Activated CD8-positive, alpha-beta memory T cell treated with anti-CD3 and anti-CD28 coated beads, Interleukin-2, amount 10 ng/mL, durations not matched to agents 7 days and 5 days (primary cell): ENCODE measurements at places on chromosomes 7 and 10.

GRCh38 chr10:44301781-44302355 is 83.0 kb downstream of the CXCL12 start:
- H3K27me3 ChIP-seq = peaks cover 5% of the 10 kb centered on the region
- H3K36me3 ChIP-seq = no peaks in the 10 kb centered on the region
- H3K27ac ChIP-seq = no peak overlapping the region
- no peak overlapping the region for H3K4me3 ChIP-seq
- DNase-seq = no peak

DNA sequence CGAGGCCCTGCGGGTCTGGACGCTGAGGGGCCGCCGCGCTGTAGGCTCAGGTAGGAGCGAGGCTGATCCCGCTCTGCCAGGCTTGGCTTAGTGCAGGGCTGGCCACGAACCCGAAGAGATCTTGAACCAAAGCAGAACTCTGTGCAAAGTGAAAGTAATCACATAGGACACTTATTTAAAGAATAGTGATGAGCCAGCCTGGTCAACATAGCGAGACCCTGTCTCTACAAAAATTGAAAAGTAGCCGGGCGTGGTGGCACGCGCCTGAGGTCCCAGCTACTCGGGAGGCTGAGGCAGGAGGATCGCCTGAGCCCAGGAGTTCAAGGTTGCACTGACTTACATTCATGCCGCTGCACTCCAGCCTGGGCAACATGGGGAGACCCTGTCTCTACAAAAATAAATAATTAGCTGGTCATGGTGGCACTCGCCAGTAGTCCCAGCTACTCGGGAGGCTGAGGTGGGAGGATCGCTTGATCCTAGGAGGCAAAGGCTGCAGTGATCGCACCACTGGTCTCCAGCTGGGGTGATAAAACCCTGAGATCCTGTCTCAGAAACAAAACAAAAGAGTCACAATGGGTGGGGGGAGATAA is 541 bp downstream of the ZSCAN25 start:
- H3K27ac ChIP-seq = peak overlapping the region; percentile 94
- peaks cover 38% of the 10 kb centered on the region for H3K36me3 ChIP-seq
- no peaks in the 10 kb centered on the region for H3K27me3 ChIP-seq
- no peak for DNase-seq
- peak overlapping the region; percentile 90 for H3K4me3 ChIP-seq

GRCh38 chr7:68542831-68543230 is 1055.4 kb upstream of the AUTS2 start:
- H3K36me3 ChIP-seq = no peaks in the 10 kb centered on the region
- H3K27ac ChIP-seq = no peak overlapping the region
- H3K4me1 ChIP-seq = no peaks in the 10 kb centered on the region
- DNase-seq = no peak

GRCh38 chr10:47269294-47269693 is 30.7 kb upstream of the GDF10 start:
- peaks cover 6% of the 10 kb centered on the region for H3K36me3 ChIP-seq
- H3K27me3 ChIP-seq = peaks cover 2% of the 10 kb centered on the region
- no peak for DNase-seq
- H3K27ac ChIP-seq = no peak overlapping the region
- H3K4me3 ChIP-seq = no peak overlapping the region

DNA sequence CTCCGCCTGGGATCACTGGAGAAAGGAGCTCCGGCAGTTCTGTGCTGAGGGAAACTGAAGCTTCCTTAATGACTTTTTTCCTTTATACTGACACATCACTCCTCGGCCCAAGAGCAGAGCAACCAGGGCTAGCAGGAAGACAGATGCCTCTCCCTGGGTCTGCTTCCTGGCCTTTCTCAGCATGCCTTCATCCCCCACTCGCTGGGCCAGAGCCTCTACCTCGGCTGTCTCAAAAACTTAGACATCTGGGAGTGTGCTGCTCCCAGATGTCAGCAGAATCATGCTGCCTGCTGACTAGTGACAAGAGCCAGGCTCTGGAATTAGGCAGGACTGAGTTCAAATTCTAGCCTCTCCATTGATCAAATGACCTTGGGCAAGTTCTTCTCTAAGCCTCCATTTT is 24.4 kb upstream of the LRRC4 start:
- peaks cover 41% of the 10 kb centered on the region for H3K4me1 ChIP-seq
- peaks cover 2% of the 10 kb centered on the region for H3K36me3 ChIP-seq
- DNase-seq = no peak
- no peaks in the 10 kb centered on the region for H3K27me3 ChIP-seq
- H3K4me3 ChIP-seq = no peak overlapping the region
- H3K27ac ChIP-seq = no peak overlapping the region

GRCh38 chr10:48990226-48990625 is 50.6 kb upstream of the LRRC18 start:
- peaks cover 2% of the 10 kb centered on the region for H3K27me3 ChIP-seq
- no peak overlapping the region for H3K4me3 ChIP-seq
- no peaks in the 10 kb centered on the region for H3K4me1 ChIP-seq
- H3K27ac ChIP-seq = no peak overlapping the region

- no peak overlapping the region for H3K4me3 ChIP-seq
- H3K4me1 ChIP-seq = no peaks in the 10 kb centered on the region
- no peak overlapping the region for H3K27ac ChIP-seq
- H3K27me3 ChIP-seq = no peaks in the 10 kb centered on the region
Observed at GRCh38 chr7:20021831-20022230, 195.4 kb downstream of the MACC1 start.

GRCh38 chr7:22651036-22651435 is 76.0 kb upstream of the IL6 start:
- DNase-seq = no peak
- H3K27ac ChIP-seq = no peak overlapping the region
- H3K4me3 ChIP-seq = no peak overlapping the region
- peaks cover 14% of the 10 kb centered on the region for H3K36me3 ChIP-seq

DNA sequence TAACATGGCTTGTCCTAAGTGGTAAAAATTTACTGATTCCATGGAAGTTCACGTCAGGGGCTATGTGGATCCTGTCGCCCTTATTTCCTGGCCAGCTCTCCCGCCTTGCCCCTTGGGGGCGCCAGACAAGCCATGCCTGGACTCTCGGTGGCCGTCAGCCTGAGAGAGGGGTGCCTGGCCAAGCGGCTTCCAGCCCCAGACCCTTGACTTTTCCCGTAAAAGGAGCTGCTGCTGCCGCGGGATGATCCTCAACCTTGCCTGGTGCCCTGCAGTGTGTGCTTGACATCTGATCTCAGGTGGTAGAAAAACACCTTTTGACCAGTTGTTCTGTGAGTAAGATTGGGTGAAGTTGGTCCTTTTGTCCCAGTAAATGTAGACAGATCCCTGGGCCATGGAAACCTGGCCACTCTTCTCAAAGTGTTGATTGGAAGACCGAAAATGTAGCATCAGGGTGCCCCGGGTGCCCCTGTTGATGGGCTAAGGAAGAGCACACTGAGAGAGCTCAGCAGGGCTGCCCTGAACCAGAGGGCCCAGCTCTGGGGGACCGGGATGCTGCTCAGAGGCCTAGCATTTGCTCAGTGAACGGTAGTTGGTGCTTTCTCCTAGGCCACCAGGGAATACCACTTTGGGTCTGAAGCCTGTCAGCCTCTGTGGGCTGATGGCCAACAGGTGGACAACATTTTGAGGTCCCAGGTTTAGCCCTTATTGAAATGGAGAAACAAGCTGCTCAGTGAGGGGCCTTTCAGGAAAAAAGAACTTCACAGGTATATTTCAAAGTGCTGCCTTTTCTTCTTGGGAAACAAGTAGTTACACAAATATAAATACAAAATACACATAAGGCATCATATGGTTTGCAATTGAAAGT is 162.5 kb downstream of the LRMDA start:
- no peak for DNase-seq
- no peaks in the 10 kb centered on the region for H3K4me1 ChIP-seq
- no peak overlapping the region for H3K4me3 ChIP-seq
- H3K27ac ChIP-seq = no peak overlapping the region

DNA sequence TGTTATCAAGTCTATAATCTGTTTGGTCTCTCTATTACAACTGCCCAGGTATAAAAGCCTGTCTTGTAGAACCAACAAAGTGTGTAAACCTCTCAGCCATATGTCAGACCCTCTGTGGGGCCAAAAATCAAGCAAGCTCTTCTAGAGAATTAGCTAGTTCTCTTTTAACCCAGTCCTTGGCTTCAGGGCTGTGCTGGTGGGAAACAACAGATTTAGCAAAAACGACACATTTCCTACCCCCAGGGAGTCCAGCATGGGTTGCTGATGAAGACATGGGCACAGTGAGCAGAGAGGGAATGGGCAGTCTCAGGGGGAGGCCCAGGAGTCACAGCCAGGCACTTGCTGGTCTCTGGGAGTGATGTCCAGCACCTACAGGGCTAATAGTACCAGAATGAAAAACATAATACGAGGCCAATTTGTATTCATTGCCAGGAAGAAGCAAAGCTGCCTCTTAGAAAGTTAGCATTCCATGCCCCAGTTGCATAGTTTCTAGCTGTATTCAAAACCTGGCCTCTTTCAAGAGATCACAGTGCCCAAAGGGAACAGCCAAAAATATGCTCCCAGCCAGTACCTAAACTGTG is 80.1 kb downstream of the FRMD4A start:
- H3K36me3 ChIP-seq = no peaks in the 10 kb centered on the region
- DNase-seq = no peak
- no peaks in the 10 kb centered on the region for H3K4me1 ChIP-seq
- peaks cover 16% of the 10 kb centered on the region for H3K27me3 ChIP-seq
- H3K4me3 ChIP-seq = no peak overlapping the region

GRCh38 chr10:72832701-72833100 is 60.8 kb upstream of the OIT3 start:
- H3K4me1 ChIP-seq = peaks cover 3% of the 10 kb centered on the region
- no peak for DNase-seq
- no peak overlapping the region for H3K27ac ChIP-seq
- no peaks in the 10 kb centered on the region for H3K27me3 ChIP-seq

GRCh38 chr7:73395538-73396503 is 37.8 kb upstream of the FZD9 start:
- no peak overlapping the region for H3K4me3 ChIP-seq
- no peaks in the 10 kb centered on the region for H3K36me3 ChIP-seq
- no peak for DNase-seq
- no peak overlapping the region for H3K27ac ChIP-seq

DNA sequence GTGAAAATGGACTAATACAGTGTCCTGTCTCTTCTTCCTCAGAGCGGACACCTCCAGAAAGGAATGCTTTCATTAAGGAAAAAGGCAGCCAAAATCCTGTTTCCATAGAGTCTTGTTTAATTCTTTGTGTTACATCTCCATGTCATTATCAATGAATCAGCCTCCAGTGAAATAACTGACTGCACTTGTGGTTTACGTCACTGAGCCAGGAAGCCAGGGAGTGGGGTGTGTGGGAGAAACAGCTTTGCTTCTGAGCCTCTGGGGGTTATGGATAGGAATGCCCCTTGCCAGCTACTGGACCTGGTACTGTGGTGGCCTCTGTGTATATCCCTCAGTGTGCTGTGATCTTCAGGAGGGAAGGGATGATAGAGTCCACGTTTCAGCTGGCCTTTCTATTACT is 416.8 kb downstream of the GALNT17 start:
- DNase-seq = no peak
- H3K4me1 ChIP-seq = no peaks in the 10 kb centered on the region
- no peak overlapping the region for H3K27ac ChIP-seq

DNA sequence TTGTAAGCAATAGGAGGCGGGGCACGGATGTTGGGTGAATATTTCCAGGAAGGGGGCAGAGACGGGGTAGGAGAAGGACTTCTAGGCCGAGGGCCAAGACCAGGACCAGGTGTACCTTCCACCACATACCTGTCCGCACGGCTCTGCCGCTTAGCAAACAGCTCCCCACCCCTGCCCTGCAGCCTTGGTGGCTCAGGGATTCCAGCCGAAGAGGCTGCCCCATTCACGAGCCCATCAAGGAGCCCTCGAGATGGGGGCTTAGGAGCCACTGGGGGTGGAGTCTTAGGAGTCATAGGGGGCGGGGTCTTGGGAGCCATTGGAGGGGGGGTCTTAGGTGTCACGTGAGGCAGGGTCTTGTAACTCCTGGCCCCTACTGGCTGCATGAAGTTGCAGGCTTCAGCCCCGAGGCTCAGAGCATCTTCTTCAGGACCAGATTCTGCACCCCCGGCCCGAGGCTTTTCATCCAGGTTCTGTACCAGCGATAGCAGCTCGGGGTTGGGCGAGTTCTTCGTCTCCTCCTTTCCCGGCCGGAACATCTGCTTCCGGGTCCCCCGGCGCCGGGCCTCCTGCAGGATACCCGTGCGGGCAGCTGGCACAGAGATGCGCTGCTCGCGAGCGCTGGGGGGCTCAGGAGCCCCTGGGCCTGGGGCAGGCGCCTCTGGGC is 6.1 kb upstream of the MYOZ1 start:
- no peaks in the 10 kb centered on the region for H3K27me3 ChIP-seq
- peak overlapping the region; percentile 9 for H3K4me3 ChIP-seq
- H3K36me3 ChIP-seq = no peaks in the 10 kb centered on the region
- H3K4me1 ChIP-seq = peaks cover 25% of the 10 kb centered on the region

- H3K27me3 ChIP-seq = peaks cover 26% of the 10 kb centered on the region
- no peak overlapping the region for H3K27ac ChIP-seq
- no peaks in the 10 kb centered on the region for H3K36me3 ChIP-seq
- H3K4me1 ChIP-seq = no peaks in the 10 kb centered on the region
Observed at GRCh38 chr10:49560526-49560925, 21.6 kb upstream of the ERCC6 start.

DNA sequence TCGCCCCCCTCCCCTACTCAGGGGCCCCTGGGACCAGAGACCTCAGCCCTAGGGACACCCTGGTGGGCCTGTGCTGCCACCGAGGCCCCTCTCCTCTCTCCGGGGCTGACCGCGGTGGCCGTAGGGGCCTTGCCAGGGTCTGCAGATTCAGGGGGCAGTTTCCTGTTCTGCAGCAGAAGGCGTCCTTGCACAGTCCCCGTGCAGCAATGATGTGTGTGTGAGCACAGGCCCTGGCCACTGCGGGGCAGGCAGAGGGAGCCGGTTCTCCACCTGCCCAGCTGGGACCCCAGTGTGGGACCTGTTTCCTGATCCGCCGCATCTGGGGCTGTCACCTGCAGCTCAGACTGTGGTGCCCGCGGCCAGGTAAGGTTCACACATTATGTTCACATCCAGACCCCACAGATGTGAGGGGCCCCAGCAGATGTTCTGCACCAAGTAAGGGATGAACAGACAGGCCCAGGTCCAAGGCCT is 60.7 kb upstream of the DNAJB6 start:
- no peak overlapping the region for H3K27ac ChIP-seq
- H3K4me3 ChIP-seq = no peak overlapping the region
- no peaks in the 10 kb centered on the region for H3K36me3 ChIP-seq
- H3K4me1 ChIP-seq = peaks cover 24% of the 10 kb centered on the region
- peaks cover 13% of the 10 kb centered on the region for H3K27me3 ChIP-seq

DNA sequence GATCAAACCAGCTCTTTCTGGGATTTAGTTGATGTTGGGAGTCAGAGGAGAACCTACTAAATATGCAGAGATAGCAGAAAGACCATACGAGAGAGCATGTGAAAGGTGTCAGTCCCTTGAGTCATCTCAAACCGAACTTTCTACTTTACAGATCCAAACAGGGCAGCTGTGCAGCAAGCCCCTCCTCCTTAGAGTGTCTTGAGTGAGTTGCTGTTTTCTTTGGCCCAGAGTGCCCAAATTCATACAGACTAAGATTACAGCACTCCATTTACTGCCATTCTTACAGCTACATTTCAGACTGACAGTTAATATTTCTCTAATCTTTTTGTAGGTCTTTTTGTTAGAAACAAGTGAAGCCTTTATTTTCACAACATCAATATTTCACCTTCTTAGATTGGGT is 53.4 kb downstream of the NRCAM start:
- no peak overlapping the region for H3K4me3 ChIP-seq
- H3K4me1 ChIP-seq = no peaks in the 10 kb centered on the region
- DNase-seq = no peak
- H3K36me3 ChIP-seq = no peaks in the 10 kb centered on the region
- no peak overlapping the region for H3K27ac ChIP-seq
- H3K27me3 ChIP-seq = peaks cover 11% of the 10 kb centered on the region

GRCh38 chr10:33791272-33791660 is 456.8 kb upstream of the NRP1 start:
- DNase-seq = no peak
- H3K4me3 ChIP-seq = no peak overlapping the region
- no peak overlapping the region for H3K27ac ChIP-seq
- H3K4me1 ChIP-seq = peaks cover 2% of the 10 kb centered on the region
- H3K36me3 ChIP-seq = no peaks in the 10 kb centered on the region
